CD4-positive, alpha-beta memory T cell (primary cell): ENCODE measurements at places on chromosomes 1 and 21.

DNA sequence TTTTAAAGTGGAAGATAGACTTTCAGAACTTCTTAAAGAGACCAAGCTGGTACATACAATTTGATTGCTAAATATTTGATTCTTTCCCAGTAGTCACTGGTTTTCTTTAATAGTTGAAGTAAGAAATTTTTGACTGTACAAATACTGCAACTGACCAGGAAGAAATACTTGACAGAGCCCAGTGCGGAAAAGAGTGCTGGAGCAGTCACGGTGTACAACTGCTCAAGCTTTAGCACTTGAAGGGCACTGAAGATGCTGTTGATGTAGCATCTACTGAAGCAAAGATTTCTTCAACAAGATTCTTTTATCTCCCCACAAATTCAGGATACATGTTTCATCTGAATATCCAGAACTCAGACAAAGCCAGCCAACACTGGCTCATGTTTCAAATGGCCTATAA, 41.5 kb downstream of the SLC35F3 start:
- DNase-seq, result no peak

DNA sequence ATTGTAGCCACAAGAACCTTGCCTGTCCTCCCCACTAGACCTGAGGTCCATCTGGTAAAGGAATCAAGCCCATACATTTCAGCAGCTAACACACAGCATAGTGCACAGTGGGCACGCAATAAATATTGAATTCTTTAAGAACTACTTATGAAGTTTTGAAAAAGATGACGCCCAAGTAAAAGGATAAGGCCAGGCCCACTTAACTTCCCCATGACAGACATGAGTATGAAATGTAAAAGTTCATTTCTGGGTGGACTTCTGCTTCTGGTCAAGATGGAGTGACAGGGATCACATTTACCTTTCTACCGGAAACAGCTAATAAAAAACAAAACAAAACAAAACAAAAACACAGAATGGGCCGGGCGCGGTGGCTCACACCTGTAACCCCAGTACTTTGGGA, 25.4 kb downstream of the SORT1 start:
- no peak for DNase-seq

DNA sequence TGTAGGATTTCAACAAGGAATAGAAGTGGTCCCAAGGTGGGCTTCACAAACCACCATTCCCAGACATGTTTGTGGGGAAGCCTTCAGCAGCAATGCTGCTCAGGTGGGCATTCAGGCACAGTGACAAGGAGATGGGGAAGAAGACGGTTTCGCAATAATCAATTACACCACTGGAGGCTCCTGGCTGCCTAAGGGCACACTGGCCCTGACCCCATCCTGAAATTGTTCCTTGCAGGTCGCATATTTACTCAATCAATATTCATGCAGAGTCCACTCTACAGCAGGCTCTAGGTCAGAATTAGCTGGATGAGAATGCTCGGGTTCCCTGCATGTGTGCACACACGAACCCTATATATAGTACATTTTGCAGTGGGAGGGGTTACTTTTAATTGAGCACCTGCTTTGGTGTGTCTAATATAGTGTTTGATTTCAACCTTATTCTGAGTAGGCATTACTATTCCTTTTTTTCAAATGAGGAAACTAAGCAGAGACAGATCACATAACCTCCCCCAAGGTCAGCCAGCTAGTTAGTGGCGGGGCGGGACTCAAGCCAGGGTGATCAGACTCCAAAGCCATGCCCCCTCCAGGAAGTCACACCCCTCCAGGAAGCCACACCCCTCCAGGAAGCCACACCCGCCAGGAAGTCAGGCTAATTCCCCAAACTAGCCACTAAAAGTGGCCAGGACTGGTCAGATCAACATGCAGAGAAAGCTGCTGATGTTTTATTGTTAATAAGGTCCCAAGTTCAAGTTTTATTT, 106.5 kb downstream of the HLCS start:
- DNase-seq, result no peak

DNA sequence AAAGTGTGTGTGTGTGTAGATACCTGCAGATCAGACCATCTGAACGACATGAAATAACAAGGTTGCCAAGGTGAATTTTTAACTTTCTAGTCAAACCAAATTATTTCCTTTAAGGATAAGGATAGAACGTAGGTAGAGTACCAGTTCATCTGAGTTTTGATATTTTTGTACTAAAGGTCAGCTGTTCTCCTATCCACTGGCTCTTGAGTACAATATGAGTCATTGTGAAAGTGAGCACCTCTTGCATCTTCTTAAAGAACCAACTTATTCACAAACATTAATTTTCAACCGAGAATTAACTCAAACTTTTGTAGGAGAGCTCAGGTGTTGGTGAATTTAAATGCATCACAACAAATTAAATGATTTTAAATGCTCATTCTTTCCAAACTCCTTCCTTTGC, 71.5 kb downstream of the IFI44 start:
- no peak for DNase-seq

GRCh38 chr21:43573921-43574320, 85.4 kb downstream of the HSF2BP start:
- no peak for DNase-seq

DNA sequence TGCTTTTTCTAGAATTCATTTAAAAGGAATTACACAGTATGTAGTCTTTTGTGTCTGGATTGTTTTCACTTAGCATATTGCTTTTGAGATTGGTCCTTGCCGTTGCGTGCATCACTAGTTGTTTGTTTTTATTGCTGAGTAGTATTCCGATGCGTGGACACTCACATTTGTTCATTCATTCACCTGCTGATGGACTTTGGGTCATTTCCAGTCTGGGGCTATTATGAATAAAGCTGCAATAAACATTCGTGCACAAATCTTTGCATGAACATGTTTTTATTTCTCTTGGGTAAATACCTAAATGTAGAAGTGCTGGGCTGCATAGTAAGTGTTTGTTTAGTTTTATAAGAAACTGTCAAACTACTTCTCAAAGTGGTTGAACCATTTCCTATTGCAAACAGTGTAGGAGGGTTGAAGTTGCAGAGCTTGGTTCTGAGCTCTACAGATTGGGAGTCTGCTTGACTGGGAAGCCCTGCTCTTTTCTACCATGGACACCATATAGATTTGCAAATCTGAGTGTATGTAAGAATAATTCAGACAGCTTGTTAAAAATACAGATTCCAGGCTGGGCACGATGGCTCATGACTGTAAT, 404.7 kb upstream of the PROX1 start:
- no peak for DNase-seq

DNA sequence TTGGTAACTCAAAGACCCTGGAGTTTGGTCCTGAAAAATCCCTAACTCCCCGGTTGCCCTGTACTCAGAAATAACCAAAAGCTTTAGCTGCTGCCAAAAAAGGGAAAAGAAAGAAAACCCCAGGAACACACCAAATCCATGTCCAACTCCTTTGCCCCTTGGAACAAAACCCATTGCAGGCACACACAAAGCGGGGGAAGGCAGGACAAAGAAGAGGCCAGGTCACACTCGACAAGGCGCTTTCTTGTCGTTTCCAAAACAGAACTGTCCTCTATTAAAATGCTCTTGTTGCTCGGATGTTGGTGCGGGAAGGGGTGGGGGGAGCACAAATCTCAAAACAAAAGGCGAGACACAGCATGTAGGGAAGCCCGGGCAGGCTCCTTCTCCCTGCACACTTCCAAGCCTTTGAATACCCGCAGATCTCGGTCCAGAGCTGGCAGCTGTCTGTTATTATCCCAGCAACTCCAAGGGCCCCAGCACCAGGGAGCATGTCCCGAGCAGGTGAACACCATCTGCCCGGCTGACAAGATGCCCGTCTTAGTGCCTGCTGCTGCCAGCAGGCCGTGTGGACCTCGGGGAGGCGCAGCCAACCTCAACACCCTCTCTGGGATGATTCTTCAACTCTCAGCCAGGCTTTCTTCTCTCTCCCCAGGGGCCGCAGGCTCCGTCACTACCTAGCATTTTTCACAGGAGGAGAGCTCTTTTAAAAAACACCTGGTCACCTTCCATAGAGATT, 96.4 kb downstream of the SSBP3 start:
- no peak for DNase-seq

DNA sequence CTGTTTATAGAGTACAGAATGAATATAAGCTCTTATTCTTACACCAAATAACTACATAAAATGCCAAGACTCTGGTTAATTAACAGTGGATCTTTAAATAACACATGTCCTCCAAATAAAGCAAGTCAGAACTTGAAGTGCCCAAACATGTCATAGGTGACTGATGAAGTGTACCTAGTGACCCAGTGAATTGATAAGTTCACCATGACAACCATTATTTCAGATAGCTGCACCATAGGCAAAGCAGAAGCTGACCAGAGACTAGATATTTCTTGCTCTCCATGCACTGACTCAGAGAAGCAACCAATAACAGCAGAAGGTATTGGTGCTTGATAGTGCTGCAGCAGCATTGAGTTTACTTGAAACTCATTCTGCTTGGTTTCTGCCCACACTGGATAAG, 192.1 kb downstream of the DUSP10 start:
- no peak for DNase-seq

DNA sequence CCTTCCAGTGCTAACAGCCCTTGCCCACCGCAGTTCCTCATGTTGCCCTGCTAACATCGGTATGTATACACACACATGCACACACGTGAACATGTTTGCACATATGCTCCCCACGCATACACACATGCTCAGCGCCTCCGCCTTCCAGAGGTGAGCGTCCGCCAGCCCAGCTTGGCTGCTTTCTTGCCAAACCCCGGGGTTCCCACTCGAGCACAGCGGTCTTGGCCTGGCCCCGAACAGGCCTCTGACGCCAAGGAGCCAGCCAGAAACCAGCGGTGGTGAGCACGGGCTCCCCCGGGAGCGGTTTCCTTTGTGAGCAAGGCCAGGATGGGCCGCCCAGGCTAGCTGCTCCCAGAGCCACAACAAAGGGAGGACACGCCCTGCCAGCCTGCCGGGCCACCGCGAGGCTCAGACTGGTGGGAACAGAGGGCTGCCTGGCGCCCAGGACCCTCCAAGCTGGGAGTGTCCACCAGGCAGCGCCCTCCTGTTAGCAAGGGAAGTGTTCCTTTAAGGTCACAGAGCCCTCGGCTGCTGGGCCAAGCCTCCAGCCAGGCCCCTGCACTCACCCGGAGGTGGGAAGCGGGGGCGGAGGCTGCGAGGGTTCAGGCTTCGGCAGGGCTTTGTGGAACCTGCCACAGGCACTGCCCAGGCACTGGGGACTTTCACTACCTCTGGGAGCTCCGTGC, 65.4 kb downstream of the ALPL start:
- no peak for DNase-seq

- peak; percentile 35 for DNase-seq
Observed at GRCh38 chr1:100538913-100539835, 1.2 kb downstream of the GPR88 start.

DNA sequence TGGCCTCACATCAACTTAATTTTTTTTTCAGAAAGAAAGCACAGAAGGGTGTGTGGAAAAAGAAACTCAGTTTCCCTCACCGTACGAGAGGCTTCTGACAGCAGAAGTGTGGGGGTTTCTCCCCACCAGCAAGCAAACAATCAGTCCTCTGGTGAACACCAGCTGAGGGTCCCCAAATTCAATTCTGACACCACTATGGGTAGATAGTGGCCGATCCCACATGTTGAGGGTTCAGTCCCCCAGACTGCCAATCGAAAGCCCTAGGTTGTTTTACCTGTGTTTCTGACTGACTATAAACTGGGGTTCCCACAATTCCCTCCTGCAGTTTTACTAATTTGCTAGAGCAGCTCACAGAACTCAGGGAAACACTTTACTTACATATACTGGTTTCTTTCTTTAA, 2.1 kb downstream of the IFI6 start:
- no peak for DNase-seq
